ENCODE measurements at places on chromosomes 7 and 10. TPM values are rescaled to one million over a fixed set of nuclear protein-coding genes. Genes with fewer than 3 reads are reported as not detected.

GRCh38 chr7:150852371-150852905 is at the start of gene AOC1:
TSS of gene AOC1 (plus strand) at chr7:150852517. CDS start at chr7:150856471, 3,954 bp downstream.
- DNase-seq, result no peak

DNA sequence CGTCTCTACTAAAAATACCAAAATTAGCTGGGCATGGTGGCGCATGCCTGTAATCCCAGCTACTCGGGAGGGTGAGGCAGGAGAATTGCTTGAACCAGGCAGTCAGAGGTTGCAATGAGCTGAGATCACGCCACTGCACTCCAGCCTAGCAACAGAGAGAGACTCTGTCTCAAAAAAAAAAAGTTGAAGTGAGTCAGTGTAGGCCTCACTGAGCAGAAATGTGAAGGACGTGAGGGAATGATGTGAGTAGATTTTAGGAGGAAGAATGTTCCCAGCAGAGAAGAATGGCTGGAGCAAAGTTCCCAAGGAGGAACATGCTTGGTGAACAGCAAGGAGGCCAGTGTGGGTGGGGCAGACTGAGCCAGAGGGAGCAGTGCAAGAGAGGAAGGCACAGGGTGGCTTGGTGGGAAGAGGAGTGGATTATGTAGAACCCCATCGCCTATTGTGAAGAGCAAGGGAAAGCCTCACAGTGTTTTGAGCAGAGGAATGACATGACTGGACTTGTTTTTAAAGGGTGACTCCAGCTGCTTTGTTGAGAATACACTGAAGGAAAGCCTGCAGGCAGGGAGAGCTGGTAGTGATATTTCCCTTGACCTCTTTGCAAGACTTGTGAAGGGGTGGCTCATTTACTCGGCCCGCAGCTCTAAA is 708.7 kb downstream of the SUGCT start:
- DNase-seq, result no peak

GRCh38 chr10:1185911-1186682 is 129.9 kb downstream of the WDR37 start:
- no peak for DNase-seq

DNA sequence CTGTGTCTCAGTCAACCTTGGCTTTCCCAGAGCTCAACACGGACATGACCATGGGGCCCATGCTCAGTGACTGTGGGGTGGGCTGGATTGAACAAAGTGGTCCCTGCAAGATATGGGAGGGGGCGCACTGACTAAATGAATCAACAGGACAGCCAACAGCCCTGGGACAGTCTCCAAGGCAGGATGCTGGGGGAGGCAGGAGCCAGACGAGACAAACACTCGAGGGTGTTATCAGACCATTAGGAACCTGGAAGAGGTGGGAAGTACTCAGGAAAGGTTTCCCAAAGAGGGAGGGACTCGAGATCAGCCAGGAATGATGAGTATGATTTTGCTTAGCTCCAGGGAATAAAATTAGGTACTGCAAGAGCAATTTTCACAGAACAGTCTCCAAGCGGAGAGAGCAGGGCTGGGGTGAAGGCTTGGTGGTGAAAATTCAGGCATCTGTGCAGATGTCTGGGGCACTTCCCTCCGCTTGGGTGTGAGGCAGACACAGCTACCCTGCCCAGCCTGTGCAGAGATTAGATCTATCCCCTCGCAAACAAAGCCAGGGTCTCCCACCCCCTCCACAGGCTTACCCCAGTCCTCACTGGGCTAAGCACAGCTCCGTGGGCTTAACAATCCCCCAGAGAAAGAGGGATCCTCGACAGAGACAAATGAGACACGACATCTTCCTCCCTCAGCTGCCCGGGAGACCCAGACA is 261.1 kb upstream of the ZMIZ1 start:
- DNase-seq, result no peak

PRRT4 gene
- 42.4 TPM for total RNA-seq

DNA sequence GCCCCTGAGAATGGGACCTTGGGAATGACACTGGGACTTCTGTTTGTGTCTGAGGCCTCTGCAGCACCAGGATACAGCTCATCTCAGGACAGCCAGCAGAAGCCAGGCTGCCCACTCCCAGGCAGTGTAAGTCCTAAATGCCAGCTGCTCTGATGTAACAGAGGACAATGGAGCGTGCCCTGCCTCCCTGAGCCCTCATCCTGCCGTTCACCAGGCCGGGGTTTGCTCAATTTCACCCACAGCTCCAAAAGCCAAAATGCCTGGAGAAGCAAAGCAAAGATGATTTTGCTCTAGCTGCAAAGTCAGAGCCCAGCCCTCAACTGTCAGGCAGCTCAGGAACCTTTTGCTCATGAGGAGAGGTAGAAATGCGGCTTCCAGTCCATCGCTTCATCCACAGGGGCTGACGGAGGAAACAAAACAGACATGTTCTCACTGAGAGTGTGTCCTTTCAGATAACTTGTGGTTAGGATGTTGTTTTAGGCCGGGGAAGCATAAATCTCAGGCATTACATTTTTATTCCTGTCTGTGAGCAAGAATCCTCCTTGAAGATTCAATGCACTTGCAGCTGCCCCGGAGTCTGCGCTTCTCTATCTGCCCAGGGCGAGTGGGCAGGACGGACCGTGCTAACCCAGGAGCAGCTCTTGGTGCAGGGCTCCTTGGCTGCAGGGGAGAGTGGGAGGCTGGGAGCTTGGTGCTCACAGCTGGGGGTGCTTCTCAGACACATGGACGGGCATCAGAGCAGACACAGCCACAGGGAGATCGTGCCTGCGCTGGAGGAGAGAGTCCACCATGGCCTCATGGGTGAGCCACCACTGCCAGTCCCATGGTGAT is 83.2 kb upstream of the CHST15 start:
- no peak for DNase-seq

C10orf53 gene
- not detected for total RNA-seq

DNA sequence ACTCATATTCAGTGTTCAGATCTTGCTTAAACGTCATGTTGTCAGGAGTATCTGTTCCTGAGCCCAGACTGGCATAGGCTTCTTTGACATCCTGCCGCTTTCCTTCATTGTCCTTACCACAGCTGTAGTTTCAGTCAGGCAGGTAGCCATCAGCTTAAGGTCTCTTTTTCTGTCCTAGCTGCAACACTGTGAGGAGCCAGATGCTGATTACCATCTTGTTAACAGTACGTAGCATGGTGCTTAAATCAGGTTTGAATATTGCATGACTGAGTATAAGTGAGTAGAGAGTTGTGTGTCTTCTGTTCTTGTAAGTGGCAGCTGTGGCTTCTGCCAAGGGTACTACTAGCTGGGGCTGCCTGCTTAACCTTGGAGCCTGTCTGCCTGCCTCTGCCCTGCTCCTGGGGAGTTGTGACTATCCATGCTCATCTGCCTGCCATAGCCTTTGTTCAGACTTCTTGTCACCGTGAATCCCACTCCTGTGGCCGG is 92.6 kb downstream of the MAPK8 start:
- DNase-seq, result no peak

All from A673 (cell line).